Dorsolateral prefrontal cortex (tissue), 122 donors: ENCODE measurements at places on chromosomes 13 and 19.

GRCh38 chr13:99381766-99382165 lies 74.6 kb upstream of the GPR183 start:
- no peak for DNase-seq

DNA sequence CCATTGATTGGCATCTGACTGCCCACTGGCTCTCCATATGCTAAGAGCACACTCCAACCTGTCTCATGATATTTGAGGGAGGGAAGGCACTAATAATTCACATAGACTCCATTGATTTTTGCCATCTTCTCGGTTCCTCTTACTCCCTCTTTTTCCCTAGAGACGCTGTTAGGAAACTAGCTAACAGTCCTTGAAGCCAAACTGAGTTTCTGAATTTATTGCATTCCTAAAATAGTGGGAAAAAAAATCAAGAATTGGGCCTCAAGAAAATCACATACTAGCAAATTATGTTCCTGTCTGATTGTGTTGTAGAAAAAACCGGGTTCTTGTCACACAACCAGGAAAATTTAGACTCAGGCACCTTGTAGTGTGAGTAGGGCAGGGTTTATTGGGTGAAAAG lies 86.4 kb upstream of the SLC7A1 start:
- no peak for DNase-seq

DNA sequence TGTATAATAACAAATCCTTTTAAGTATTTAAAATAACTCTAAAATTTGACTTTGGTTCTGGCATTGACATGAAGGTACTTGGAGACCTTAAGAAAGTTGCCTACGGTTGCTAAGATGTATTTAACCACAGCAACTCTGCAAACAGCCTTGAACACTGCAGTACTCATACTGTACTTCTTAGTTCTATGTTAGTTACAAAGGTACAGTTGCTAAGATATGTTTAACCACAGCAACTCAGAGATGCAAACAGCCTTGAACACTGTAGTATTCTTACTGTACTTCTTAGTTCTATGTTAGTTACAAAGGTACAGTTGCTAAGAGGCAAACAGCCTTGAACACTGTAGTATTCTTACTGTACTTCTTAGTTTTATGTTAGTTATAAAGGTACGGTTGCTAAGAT lies 268.3 kb upstream of the MIR17HG start:
- DNase-seq = no peak

DNA sequence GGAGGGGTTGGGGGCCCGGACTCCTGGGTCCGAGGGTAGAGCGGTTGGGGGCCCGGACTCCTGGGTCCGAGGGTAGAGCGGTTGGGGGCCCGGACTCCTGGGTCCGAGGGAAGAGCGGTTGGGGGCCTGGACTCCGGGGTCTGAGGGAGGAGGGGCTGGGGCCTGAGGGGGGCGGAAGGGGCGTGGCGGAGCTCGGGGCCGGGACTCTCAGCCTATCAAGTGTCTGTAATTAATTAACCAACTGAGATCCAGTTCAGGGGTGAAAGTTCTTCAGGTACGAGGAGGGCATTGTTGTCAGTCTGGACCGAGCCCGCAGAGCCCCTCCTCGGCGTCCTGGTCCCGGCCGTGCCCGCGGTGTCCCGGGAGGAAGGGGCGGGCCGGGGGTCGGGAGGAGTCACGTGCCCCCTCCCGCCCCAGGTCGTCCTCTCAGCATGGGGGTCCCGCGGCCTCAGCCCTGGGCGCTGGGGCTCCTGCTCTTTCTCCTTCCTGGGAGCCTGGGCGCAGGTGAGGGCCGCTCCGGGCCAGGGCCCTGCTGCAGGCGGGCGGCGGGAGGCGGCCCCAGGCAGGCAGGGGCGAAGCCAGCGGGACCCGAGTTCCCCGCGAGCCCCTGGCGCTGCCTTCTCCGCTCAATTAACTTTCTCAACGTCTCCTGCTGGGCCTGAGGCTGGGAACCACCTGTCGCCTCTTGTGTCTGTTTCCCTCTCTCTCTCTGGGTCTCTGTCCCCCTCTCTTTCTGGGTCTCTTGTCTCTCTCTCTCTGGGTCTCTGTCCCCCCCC lies 697 bp downstream of the FCGRT start:
- DNase-seq = no peak

- no peak for DNase-seq
Measured at GRCh38 chr13:41678249-41678648, 220.9 kb downstream of the RGCC start.

DNA sequence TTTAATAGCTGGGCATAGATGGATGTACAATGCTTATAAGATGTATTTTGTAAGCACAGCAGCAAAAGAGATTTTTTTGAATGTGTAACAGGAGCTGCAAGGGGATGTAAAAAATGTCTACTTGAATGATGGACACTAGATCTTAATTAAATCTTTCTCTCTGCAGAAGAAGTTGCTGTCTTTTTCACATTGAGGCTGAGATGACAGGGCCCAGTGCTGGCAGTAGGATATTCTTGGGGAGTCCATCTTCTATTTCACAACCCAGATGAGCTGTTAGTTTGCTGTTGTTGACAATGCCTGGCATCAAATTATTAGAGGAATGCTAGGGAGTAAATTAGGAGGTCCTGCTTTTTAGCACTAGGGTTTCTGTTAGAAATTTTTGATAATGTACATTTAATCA lies 698.7 kb downstream of the SLITRK5 start:
- DNase-seq = no peak
